ENCODE measurements at places on chromosomes 1 and 21.

- peak; percentile 31 for DNase-seq
These were observed 406 bp downstream of the KIAA0040 start for GRCh38 chr1:175192111-175192629.

- DNase-seq: no peak
These were observed 137.4 kb downstream of the SYT2 start for GRCh38 chr1:202572867-202573266.

- DNase-seq: no peak
These were observed 361.9 kb downstream of the TTLL7 start for GRCh38 chr1:83637009-83637408.

- DNase-seq: no peak
These were observed 544 bp downstream of the PPM1J start for GRCh38 chr1:112714313-112715263.

GRCh38 chr1:45658171-45658570, 28.2 kb downstream of the GPBP1L1 start:
- DNase-seq: no peak

DNA sequence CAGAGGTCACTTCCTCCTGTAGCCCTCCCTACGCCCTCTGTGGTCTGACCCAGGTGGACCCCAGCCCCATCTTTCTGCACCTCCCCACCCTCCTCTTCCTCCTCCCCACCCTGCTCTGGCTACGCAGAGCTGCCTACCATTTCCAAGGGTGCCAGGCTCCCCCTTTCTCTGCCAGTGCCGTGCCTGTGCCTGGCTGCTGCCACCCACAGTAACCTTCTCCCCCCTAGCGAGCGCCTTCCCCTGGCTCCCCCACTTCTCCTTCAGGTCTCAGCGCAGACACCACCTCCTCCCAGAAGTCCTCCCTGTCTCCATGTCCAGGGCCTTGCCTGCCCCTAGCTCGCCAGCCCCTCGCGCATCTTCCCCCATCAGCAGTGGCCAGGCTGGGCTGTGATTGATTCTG, 471.5 kb downstream of the PTPRU start:
- DNase-seq: no peak

DNA sequence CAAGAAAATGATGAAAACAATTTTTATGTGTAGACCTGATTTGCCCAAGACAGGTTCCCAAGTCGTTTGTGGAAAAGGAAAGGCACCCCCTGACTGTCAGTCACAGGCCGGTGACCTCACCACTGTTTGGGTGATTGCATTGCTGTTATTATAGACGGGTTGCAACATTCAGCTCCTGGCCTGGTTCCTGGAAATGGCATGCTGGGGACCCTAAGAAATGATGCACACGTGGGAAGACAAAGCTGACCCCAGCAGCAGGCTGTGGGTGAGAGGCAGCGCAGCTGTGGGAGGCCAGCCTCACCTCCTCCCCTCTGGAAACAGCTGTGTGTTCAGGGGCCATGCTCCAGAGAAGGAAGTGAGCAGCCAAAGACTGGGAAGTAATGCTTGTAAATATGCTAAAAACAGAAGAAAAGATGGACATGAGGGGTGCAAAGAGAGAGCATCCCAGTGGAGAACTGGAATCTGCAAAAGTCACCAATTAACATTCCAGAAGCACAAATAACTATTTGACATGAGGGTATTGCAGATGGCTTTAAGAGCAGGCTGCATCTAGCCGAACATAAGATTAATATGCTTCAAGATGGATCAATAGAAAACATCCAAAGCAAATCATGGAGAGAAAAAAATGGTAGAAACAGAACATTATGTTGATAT, 23.4 kb upstream of the ABCG1 start:
- DNase-seq: no peak

DNA sequence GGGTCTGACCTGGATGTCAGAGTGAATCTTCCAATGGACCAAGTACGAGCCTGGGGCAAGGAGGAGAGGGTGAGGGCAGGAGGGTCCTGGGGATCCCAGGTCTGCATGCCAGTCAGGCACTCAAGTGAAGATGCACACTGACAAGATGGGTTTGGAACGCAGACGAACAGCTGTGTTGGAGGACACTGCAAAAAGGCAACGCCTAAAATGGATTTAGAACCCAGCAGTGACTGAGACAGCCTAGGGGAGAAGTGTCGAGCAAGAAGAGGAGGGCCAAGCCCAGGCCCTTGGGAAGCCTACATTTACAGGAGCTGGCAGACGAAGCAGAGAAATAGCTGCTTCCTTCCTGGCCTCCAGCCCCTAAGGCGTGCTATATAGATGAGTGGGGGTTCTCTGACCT, 25.8 kb downstream of the NOL9 start:
- no peak for DNase-seq

DNA sequence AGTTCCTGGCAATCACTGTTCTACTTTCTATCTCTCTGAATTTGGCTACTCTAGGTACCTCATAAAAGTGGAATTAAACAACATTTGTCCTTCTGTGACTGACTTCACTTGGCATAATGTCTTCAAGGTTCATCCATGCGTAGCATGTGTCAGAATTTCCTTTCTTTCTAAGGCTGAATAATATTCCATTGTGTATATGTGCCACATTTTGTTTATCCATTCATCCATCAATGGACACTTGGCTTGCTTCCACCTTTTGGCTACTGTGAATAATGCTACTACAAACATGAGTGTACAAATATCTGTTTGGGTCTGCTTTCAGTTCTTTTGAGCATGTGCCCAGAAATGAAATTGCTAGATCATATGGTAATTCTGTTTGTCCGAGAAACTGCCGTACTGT, 14.7 kb downstream of the CACHD1 start:
- DNase-seq: no peak

DNA sequence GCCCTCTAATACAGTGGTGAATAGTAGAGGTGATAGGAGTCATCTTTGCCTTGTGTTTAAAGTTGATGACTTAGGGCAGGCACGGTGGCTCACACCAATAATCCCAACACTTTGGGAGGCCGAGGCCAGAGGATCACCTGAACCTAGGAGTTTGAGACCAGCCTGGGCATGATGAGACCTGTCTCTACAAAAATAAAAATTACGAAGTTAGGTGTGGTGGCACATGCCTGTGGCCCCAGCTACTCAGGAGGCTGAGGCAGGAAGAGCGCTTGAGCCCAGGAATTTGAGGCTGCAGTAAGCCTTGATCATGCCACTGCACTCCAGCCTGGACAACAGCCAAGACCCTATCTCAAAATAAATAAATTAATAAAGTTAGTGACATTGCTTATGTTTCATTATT, 26.6 kb downstream of the CAPZA1 start:
- DNase-seq: no peak

GRCh38 chr21:42515708-42516502, 2.3 kb downstream of the SLC37A1 start:
- no peak for DNase-seq

GRCh38 chr1:182990413-182991144, 32.6 kb upstream of the LAMC1 start:
- no peak for DNase-seq

GRCh38 chr1:108877348-108878159, 769 bp downstream of the GPSM2 start:
- DNase-seq: no peak

DNA sequence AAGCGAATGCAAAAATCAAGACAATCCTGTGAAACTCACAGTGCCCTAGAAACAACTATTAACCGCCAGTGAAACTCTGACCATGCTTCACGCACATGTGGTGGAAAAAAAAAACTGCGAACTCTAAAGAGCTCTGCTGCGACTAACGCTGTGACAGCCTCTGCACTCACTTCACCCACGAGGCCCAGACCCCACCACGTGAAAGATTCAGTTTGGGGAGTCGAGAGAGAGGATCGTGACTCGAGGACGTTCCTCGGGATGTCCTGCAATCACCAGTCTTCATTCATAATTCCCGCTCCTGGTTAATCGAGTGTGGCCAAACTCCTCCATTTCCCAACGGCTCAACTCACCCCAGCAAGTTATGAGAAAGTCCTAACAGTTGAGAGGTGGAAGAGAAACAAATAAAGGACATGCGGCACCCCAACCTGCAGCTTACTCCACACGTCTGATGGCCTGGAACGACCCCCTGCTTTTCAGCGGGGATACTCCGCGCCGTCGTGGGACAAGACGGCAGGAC, 1.1 kb downstream of the SERBP1 start:
- peak; percentile 40 for DNase-seq

GRCh38 chr1:179856296-179856695, 21.3 kb downstream of the TOR1AIP2 start:
- no peak for DNase-seq

GRCh38 chr21:28110074-28110473, 882.6 kb downstream of the LTN1 start:
- no peak for DNase-seq

DNA sequence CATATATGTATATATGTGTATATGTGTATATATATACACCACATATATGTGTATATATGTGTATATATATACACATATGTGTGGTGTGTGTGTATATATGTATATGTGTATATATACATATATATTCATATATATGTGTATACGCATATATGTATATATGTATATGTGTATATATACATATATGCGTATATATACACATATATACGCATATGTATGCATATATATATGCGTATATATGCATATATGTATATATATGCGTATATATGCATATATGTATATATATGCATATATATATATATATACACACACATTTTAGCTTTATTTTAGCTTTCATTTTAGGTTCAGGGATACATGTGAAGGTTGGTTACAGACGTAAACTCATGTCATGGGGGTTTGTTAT, 54.8 kb downstream of the PRKACB start:
- DNase-seq: no peak

GRCh38 chr1:6200188-6200809, 904 bp upstream of the RPL22 start:
- DNase-seq: no peak

- no peak for DNase-seq
These were observed 9.8 kb downstream of the MIXL1 start for GRCh38 chr1:226233293-226233692.

DNA sequence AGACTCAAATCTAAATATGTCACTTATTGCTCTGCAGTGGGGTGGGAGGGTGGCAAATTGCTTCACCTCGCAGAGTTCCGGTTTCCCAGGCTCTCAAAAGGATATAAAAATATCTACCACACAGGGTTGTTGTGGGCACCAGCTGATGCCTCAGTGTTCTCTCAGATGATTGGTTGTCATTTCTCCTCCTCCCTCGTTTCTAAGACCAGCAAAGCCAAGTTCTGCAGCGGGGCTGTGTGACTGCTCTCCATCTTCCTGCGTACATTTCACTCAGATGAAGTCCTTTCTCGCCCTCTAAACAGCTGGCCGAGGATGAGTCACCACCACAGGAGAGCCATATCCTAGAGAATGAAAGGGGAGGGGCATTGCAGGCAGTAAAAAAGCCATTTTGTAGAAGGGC, 35.0 kb upstream of the VWA5B1 start:
- no peak for DNase-seq

GRCh38 chr1:169207797-169208520, 101.5 kb downstream of the ATP1B1 start:
- DNase-seq: no peak

Measured in stimulated activated CD4-positive, alpha-beta T cell treated with anti-CD3 and anti-CD28 coated beads, TNF-alpha, amount 100 ng/mL, for 24 hours (primary cell).